ENCODE measurements at places on chromosomes 5 and 9.

DNA sequence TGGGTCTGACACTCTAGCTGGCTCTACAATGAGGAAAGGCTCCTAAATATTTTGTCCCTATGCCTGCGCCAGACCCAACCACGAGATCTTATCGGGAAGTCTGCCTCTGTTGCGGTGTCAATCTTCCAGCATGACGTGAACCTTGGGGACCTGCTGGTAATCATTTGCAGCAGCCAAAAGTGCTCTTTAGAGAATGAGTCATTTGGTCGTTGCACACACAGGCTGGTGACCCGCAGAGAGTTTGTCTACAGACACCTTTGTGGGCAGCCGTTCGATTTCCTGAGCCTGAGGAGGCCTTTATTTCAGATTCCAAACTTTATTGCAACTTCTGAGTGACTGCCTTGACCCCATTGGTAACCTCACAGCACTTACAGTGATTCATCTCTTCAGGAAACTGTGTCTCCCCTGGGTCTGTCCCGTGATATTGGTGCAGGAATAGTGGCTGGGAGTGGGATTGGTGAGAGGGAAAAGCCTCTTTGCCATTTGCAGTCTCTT, 326.1 kb downstream of the NSG2 start:
- H3K27ac ChIP-seq = no peak overlapping the region
- no peaks in the 10 kb centered on the region for H3K27me3 ChIP-seq
- no peaks in the 10 kb centered on the region for H3K36me3 ChIP-seq
- H3K4me1 ChIP-seq = no peaks in the 10 kb centered on the region

DNA sequence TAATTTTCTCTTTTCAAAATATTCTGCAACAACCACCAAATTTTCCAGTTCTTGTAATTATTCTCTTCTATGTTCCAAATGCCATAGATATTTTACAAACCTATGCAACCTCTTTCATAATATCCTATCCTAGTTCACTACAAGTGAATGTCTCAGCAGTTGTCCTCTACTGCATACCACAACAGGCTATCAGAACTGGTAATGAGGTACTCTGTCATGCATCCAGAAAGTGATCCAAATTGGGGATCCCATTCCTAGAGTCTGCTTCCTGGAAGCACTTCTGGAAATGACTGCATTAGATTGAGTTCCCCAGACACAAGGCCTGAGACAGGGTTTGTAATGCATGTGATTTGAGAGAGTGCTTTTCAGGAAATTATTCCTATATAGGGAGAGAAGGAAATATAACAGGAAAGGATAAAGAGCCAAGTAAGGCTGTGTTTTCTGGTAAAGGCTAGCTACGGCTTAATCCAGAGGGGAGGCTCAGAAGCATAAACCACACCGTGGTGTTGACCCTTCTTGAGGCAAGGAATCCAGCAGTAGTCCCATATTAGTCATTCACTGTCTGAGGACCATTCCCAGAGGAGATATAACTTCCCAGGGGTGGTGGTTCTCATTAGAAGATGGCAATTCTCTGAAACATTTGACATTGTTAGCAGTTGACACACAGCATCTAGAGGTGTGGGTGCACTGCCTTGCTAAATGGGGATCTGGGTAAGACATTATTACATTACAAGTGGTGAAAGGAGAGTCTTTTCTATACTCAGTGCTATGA, 80.3 kb upstream of the FST start:
- H3K4me3 ChIP-seq = no peak overlapping the region
- H3K4me1 ChIP-seq = no peaks in the 10 kb centered on the region
- DNase-seq = no peak
- H3K27me3 ChIP-seq = peaks cover 19% of the 10 kb centered on the region
- H3K27ac ChIP-seq = no peak overlapping the region

DNA sequence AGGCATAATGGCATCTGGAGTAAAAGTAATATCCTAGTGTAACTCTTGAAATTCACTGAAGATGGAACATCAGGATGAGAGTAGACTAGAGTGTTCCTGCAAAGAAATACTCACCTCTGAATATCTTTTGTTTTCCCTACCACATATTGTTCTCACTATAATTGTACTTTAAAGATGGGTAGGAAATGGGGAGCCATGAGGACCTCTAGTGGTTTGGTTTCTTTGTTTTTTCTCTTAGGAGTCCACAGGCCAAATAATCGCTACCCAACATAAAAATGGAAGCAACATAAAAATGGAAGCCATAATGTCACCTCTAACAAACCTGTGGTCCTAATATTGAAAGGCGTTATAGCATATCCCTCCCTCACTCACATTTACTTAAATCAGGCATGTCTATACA, 2375.8 kb downstream of the MAT2B start:
- H3K27me3 ChIP-seq = no peaks in the 10 kb centered on the region
- no peak overlapping the region for H3K27ac ChIP-seq
- H3K36me3 ChIP-seq = no peaks in the 10 kb centered on the region
- H3K4me3 ChIP-seq = no peak overlapping the region
- no peaks in the 10 kb centered on the region for H3K4me1 ChIP-seq

GRCh38 chr5:6333182-6333905, 45.0 kb downstream of the MED10 start:
- no peak overlapping the region for H3K27ac ChIP-seq
- peaks cover 3% of the 10 kb centered on the region for H3K36me3 ChIP-seq
- no peaks in the 10 kb centered on the region for H3K27me3 ChIP-seq
- no peak overlapping the region for H3K4me3 ChIP-seq
- H3K4me1 ChIP-seq = no peaks in the 10 kb centered on the region
- DNase-seq = no peak

DNA sequence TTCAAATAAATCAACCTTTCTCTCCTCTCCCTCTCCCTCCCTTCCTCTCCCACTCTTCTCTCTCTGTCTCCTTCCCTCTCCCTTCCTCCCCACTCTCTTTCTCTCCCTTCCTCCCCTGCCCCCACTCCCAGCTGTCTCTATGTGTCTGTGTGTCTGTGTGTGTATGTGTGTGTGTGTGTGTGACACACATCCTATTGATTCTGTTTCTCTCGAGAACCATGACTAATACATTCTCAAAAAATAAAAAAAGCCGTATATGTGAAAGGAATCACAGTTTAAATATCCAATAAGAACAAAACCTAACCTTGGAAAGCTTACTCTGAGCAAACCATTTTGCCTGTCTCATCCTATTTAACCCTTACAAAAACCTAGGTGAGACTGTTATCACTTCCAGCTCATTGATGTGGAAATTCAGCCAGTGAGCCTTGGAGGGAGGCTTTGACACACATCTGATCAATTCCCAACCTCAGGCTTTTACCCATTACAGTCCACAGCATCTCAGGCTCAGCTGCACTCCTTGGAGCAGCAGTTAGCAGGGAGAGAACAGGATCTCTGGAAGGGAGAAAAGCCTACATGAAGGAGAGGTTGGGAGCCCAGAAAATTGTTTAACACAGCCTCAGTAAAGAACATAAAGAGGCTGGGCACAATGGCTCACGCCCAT, 8.3 kb downstream of the HSD17B3 start:
- H3K4me3 ChIP-seq = no peak overlapping the region
- H3K27ac ChIP-seq = no peak overlapping the region
- H3K27me3 ChIP-seq = peaks cover 11% of the 10 kb centered on the region
- no peaks in the 10 kb centered on the region for H3K4me1 ChIP-seq

- no peak overlapping the region for H3K27ac ChIP-seq
- peaks cover 8% of the 10 kb centered on the region for H3K4me1 ChIP-seq
- peaks cover 29% of the 10 kb centered on the region for H3K27me3 ChIP-seq
- DNase-seq = no peak
- no peak overlapping the region for H3K4me3 ChIP-seq
These were observed 24.8 kb upstream of the OBP2B start for GRCh38 chr9:133233681-133234432.

DNA sequence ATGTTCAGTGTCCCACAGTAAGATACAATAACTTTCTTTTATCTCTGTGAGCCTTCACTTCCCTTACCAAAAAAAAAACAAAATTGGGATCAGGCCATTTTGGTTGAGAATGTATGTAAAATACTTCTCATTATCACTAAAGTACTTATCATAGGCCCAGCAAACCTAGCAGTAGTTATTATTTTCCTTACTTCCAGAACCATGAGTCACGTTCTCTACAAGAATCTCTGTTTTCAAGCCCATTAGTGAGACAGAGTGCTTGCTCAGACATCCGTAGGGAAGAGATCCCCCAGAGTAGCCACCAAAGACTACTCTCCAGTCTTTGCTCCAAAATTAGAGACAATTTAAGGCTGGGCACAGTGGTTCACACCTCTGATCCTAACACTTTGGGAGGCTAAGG, 103.9 kb upstream of the NR5A1 start:
- H3K27me3 ChIP-seq = peaks cover 14% of the 10 kb centered on the region
- no peak for DNase-seq
- H3K4me1 ChIP-seq = no peaks in the 10 kb centered on the region
- no peak overlapping the region for H3K27ac ChIP-seq
- no peak overlapping the region for H3K4me3 ChIP-seq

GRCh38 chr9:88302579-88303324, 85.5 kb upstream of the SPIN1 start:
- no peak overlapping the region for H3K27ac ChIP-seq
- H3K4me3 ChIP-seq = no peak overlapping the region
- peaks cover 5% of the 10 kb centered on the region for H3K4me1 ChIP-seq
- peaks cover 29% of the 10 kb centered on the region for H3K27me3 ChIP-seq
- peaks cover 1% of the 10 kb centered on the region for H3K36me3 ChIP-seq

DNA sequence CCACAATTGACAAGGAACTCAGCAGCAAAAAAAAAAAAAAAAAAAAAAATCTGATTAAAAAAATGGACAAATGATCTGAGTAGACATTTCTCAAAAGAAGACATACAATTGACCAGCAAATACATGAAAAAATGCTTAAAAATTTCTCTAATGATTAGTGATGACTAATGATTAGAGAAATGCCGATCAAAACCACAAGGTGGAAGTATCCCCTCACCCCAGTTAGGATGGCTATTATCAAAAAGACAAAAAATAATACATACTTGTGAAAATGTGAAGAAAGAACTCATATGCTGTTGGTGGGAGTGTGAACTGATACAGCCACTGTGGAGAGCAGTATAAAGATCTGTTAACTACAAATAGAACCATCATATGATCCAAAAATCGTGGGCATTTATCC, 245.3 kb downstream of the OSTF1 start:
- no peaks in the 10 kb centered on the region for H3K4me1 ChIP-seq
- DNase-seq = no peak
- H3K27me3 ChIP-seq = no peaks in the 10 kb centered on the region

- peaks cover 6% of the 10 kb centered on the region for H3K4me1 ChIP-seq
- no peak overlapping the region for H3K4me3 ChIP-seq
- no peak for DNase-seq
- H3K36me3 ChIP-seq = peaks cover 2% of the 10 kb centered on the region
These were observed 24.0 kb upstream of the KLF9 start for GRCh38 chr9:70438341-70438928.
